Kidney glomerular epithelial cell (primary cell): ENCODE measurements at places on chromosomes 3 and 15.

- DNase-seq = no peak
Measured at GRCh38 chr3:138222942-138223287, 35.8 kb downstream of the ARMC8 start.

DNA sequence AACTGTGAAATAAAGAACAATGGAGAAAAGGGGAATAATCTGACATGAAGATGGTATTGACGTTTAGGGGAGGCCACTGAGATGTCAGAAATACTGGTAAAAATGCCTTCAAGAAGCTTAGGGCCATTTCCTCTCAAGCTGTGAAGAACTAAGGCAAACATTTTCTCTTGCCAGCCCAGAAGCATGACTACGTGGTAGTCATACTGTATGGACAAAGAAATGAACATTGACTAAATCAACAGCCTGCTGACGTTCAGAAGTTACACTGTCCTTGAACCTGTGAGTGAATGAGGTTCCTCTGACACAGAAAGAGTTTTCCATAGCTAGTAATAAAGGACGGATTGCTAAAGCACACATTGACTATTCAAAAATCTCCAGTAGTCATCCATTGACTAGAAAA lies 121.0 kb downstream of the P3H2 start:
- no peak for DNase-seq

- no peak for DNase-seq
Measured at GRCh38 chr3:43309372-43310305, 23.3 kb downstream of the SNRK start.

GRCh38 chr3:29283231-29284119 lies 2.6 kb downstream of the RBMS3 start:
- DNase-seq = peak; percentile 59

GRCh38 chr3:183626877-183627594 lies 8.4 kb upstream of the KLHL24 start:
- DNase-seq = no peak

DNA sequence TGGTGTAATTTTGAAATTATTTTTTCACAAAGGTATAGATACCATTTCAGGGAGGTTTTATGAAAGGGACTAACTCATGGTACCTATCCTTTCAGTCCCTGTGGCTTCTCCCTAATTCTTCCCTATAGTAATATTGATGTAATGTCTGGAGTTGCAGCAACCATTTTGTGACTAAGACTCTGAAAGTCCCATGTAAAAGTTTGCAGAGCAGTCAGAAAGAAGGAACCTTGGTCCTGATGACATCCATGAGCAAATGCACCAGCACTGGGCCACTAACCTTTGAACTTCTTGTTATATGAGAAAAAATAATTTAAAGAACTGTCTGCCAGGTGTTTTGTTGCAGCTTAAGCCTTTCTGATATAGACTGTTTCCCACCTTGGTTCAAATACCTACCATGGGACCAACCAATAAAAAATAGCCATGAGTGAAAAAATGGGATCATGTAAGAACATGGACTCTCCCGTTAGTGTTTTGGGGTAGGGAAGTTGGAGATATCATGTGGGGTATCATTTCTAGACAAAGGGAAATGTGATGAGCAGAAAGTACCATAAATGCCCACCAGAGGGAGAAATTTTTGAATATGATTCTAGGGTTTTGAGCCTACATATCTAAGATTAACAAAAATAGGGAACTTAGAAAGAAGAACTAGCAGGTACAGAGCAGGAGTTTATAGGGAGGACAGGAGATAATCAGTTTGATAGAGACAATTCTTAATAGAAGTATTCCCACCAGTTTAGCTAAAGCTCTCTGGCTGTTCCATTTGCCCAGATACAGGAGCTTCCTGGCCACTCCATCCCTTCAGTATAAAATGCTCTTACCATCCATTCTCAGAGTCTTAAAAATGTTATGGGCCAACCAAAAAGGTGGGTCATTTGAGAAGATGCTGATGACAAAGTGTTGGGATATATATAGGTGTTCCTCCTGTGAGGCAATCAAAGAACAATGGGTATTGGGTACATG lies 3.4 kb upstream of the CPOX start:
- no peak for DNase-seq

GRCh38 chr3:98504539-98504938 lies 7.1 kb downstream of the OR5K2 start:
- no peak for DNase-seq

DNA sequence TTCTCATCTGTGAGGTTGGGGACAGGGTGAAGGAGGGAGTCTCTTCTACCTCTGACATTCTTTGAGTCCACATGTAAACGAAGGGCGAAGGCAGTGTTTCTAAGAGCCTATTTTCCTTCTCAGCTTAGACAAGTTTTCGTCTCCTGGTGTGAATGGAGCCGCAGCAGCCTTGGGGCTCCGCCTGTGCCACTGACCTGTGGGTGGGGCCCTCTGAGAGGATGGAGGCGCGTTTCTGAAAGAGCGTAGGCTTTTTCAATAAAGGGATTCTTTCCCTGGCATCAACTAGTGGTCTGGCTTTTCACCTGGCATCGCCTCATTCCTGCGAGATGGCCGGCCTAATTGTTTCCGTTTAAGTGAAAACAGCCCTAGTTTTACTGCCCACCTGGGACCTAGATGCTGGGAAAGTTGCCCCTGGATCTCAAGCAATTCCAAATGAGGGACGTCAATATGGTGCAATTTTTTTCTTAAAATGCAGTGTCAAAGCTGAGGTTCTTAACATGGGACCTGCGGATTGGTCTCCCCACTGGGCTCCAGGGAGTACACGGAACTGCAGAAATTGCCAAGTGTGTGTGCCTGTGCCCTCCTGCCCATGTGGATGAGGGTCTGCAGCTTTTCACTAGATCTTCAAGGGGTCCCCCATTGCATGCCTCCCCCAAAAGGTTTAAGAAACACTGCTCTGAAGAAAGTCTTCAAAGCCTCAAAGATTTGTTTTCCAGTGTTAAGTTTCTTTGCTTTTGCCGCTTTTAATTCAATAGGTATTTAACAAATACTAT lies 958 bp downstream of the GLDN start:
- no peak for DNase-seq

- no peak for DNase-seq
Measured at GRCh38 chr3:156687023-156687422, 12.6 kb downstream of the TIPARP start.

- no peak for DNase-seq
Measured at GRCh38 chr15:39936681-39937080, 2.8 kb downstream of the EIF2AK4 start.

- DNase-seq = no peak
Measured at GRCh38 chr3:8793242-8793641, 23.8 kb upstream of the OXTR start.

- DNase-seq = no peak
Measured at GRCh38 chr3:52218937-52219650, 6.4 kb downstream of the TLR9 start.

- DNase-seq = no peak
Measured at GRCh38 chr15:94175420-94175819, 55.9 kb upstream of the MCTP2 start.

GRCh38 chr3:112604536-112604935 lies 36.4 kb downstream of the CCDC80 start:
- DNase-seq = peak; percentile 42

- DNase-seq = no peak
Measured at GRCh38 chr3:101722394-101723173, 1.8 kb upstream of the CEP97 start.

DNA sequence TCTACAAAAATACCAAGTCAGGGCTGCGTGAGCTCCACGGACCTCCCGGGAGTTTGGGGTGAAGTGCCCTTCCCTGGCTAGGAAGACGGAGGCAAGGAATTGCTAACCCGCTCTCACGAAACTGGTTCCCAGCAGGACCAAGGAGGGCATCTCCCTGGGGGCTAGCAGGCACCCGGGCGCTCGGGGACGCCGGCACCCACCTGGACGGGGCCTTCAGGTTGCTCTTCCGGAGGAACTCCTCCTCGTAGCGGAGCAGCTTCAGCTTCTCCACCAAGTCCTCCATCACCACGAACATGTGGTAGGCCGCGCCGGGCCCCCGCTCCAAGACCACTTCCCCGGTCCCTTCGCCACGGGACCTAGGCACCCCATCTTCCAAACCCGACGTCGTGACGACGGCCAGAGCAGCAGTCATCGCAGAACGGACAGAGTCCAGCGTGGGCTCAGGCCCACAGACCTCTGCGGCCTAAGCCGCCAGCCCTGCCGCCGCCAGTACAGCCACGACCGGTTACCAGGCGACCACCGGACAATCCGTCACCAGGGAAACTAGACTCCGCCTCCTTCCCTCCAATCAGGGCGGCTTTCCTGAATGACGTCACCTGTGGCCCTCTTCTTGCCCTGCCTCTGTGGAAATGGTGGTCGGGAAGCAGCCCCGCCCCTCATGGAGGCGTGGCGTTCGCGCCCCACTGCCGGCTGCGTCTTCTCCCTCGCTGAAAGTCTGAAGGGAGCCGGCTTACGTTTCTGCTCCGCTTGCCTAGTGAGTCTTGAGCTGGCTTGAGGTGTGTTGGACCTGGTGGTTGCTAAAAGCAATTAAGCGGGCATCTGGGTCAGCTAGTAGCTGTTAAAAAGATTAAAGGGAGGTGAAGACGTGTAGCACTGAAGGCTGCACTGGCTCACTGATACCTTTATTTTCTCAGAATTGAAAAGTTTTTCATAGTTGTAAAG lies at the start of gene IFT57:
Gene IFT57, minus strand, starts transcription at position 514 of the 942 bp plus-strand sequence. Its CDS starts 102 bp downstream, at position 412.
- DNase-seq = peak; percentile 99

DNA sequence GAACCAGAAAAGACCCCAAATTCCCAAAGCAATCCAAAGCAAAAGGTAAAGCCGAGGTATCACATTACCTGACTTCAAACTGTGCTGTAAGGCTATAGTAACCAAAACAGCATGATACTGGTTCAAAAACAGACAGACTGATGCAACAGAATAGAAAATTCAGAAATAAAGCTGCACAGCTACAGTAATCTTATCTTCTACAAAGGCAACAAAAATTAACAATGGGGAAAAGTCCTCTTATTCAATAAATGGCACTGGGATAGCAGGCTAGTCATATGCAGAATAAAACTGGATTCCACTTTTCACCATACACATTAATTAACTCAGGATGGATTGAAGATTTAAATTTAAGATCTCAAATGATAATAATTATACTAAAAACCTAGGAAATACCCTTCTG lies 392.6 kb upstream of the CBLB start:
- no peak for DNase-seq

DNA sequence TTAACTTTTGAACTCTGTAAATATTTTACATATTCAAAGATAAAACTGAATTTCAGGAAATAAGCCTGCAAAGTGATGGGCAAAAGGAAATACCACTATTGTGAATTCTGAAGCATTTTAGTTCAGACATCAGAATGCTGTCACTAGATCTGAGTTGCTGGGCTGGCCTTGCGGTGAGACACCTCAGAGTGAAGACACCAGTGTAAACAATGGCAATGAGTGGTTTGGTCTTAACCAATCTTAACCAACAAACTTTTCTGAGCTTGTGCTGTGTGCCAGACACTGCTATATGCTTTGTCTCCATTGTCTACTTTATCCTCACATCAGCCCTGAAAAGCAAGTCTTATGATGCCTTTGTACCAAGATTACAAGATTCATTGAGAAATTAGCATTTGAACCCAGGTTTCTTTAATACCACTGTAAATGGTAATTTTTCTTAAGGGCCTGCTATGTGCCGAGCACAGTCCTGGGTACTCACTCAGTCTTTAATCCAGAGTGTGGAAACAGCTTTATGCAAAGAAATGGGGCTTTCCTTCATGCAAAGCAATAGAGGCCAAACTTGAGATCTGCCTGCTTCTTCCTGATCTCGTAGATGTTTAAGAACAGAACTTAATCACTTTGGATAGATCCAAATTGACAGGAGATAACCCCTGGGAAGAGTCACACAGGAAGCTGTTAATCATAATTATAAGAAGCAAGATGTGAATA lies 55.0 kb downstream of the TMEM39A start:
- DNase-seq = no peak

- DNase-seq = no peak
Measured at GRCh38 chr3:39752751-39753150, 56.7 kb upstream of the MYRIP start.

GRCh38 chr15:89928421-89928820 lies 15.7 kb upstream of the ARPIN start:
- no peak for DNase-seq

DNA sequence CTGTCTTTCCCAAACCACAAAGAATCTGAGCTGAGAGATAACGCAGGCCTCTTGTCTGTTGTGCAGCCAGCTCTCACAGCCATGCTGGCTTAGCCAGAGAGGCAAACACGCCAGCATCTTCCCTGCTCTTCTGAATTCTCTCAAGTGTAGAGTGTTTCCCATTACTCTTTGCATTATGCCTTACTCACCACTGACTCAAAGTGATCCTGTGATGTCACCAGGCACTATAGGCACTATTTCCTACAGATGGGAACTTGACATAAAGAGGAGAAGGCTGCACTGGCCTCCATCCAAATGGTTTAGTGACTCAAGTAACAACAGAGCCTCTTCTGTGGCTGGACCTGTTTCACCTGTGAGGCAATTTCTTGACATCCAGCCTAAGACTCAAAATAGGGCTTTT lies 44.4 kb downstream of the PDZRN3 start:
- no peak for DNase-seq

- DNase-seq = no peak
Measured at GRCh38 chr15:25901811-25902605, 38.9 kb upstream of the ATP10A start.

DNA sequence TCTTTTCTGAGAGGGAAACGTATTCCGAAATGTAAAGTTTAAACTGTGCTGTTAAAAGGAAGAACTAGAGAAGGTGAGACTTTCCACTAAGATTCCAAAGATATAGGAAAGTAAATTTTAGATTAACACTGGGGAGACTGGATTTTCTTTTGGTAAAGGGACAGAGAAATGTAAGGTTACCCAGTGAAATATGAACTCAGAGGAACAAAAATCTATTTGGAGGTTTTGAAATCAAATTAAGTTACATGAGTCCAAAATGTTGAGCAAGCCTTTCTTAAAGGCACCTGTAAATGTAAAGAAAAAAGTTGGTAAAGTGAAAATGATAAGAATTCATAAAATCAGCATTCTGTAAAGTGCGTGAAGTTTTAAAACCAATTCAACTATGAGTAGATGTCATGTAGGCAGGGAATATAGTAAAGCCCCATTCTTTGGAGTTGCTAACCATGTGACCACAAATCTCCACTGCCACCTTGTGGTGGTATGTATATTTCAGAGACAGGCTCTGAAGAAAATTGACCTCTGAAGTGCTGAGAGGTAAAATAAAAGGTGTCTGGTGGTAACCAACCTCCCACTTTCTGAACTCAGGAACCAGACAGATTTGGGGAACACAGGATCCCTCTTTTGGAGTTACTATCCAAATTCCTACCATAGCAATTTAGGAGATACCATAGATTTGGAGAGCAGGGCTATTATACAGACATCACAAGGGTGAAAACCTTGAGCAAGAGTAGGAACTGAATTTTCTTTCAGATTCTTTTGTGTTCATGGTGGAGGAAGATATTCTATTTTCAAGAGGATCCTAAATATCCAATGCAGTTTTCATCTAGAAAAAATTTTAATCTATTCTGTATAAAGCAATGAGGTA lies 215.3 kb downstream of the ROBO2 start:
- peak; percentile 36 for DNase-seq

- DNase-seq = no peak
Measured at GRCh38 chr3:15844889-15845288, 47.1 kb upstream of the ANKRD28 start.

GRCh38 chr3:72820415-72820814 lies 27.8 kb downstream of the SHQ1 start:
- no peak for DNase-seq

- peak; percentile 98 for DNase-seq
Measured at GRCh38 chr15:59298225-59298853, 74.3 kb downstream of the MYO1E start.
